T-helper 17 cell (primary cell): ENCODE measurements at places on chromosomes 11 and 22.

- no peak for DNase-seq
These were observed 2.8 kb upstream of the BSX start for GRCh38 chr11:122984186-122985011.

GRCh38 chr22:20060700-20061480 lies 19.2 kb upstream of the DGCR8 start:
- DNase-seq = no peak

GRCh38 chr11:2139123-2139521 lies at the start of gene IGF2:
TSS of gene IGF2 (minus strand) at chr11:2139389. CDS start at chr11:2135523, 3,866 bp downstream.
- peak; percentile 13 for DNase-seq

DNA sequence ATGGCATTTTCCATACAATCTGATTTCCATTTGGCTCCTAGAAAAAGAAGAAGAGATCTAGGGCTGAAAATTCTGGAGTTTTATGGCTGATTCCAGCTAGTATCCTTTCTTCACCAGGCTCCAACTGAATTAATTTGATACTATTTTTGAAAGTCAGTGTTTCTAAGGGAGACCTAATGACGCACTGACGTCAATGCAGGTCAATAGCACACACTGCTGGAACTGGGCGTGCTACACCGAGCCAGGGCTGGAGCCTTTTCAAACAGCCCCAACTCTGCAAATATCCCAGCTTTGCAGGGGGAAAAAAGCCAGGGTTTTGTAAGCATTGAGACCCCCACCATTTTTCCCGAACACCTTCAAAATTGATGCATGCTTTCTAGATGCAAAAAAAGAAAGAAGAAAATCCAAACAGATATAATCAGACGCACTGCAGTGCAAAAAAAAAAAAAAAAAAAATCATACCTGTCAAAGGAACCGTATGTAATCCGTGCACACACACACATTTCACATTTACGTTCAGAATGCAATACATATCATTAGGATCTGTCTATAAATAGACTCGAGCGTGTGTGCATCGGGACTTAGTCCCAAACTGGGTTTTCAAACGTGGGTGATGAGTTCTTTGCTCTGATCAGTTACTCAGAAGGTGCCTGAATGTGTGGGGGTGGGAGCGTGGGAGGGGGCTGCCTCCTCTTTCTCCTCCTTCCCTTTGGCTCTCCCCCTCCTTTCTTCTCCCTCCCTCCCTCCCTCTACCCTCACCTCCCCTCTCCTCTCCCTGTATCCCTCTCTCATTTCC lies 124.5 kb upstream of the HSD17B12 start:
- no peak for DNase-seq

- no peak for DNase-seq
These were observed 26.0 kb upstream of the LRRC10B start for GRCh38 chr11:61482513-61482912.

DNA sequence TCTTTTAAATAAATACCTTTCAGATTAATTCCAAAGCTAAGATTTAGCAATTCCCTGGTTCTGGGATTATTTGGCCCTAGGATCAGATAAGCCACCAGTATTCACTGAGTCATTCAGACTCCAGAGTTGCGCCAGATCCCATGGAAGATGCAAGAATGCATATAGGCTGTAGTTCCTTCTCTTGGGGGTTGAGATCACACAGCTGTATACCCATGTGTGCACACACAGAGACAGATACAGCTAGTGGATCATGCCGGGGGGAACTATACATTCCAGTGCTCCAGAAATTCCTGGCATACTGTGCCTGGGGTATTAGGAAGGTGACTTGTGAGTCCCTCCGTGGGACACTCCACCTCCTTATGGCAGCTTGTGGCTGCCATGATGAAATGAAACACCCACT lies 75.4 kb downstream of the ZBTB16 start:
- DNase-seq = no peak

GRCh38 chr11:67271541-67272284 lies 5.4 kb downstream of the GRK2 start:
- DNase-seq = no peak

DNA sequence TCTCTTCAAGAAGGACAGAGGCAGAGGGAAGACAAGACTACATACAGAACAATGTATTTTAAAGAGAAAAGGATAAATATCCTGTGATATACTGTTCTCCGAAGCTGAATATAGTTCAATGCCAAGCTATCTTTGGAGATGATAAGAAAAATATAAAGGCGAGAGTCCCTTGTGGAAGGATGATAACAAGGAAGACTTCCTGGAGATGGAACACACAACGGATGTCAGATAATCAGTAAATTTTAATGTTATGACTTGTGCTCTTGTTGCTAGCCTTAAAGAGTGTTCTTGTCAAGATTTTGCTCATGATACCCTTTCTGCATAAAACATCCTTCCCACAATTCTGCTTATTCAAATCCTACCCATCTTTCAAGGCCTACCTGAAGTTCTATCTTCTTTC lies 6.8 kb upstream of the CTR9 start:
- DNase-seq = no peak

- no peak for DNase-seq
These were observed 3.1 kb downstream of the SHISAL1 start for GRCh38 chr22:44309647-44310046.

- no peak for DNase-seq
These were observed 454.3 kb upstream of the KIRREL3 start for GRCh38 chr11:127454856-127455255.

DNA sequence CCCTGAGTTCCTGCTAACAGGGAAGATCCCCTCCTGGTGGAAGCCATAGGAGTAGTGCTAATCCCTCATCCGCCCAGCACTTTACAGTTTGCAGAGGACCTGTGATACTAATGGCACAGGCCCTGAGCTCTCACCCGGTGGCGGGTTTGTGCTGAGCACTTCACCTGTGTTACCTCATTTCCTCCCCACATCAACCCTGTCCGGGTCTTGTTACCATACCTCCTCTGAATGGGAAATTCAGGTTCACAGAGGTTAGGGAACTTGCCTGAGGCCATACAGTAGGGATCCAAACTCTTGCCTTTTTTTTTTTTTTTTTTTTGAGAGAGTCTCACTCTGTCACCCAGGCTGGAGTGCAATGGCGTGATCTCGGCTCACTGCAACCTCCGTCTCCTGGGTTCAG lies 25.2 kb downstream of the CAPN1 start:
- DNase-seq = no peak

DNA sequence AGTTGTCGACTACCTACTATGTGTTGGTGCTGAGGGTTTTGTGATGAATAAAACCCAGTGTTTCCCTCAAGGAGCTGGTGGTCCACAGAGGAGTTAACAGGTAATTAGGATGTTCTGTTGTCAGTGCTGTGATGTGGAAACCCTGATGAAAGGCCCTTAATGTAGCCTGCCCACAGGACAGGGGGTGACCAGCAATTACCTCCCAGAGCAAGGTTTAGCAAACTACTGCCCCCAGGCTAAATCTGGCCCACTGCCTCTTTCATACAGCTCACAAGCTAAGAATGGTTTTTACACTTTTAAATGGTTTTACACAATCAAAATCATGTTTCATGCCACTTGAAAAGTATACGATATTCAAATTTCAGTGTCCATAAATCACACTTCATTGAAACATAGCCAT lies 536.2 kb downstream of the MIAT start:
- DNase-seq = no peak
